ENCODE measurements at places on chromosomes 11 and 22.

DNA sequence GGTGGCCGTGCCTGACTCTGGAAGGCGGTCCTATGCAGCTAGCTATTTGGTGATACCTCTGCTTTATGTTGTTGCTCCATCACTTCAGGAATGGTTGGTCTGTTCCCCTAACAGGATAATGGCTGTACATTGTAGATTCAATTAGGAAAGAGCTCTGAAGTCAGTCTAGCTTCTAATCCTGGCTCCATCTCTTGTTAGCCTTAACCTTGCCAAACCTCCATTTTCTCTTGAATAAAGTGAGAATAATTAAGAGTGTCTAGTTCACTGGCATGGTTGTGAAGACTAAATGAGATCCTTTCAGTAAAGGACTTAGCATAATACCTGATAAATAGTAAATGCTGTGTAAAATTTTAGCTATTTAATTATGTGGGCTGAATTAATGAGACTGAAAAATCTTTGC lies 262.5 kb upstream of the ARHGAP20 start:
- DNase-seq = no peak

GRCh38 chr11:65184146-65184545 lies 2.4 kb downstream of the CAPN1 start:
- DNase-seq = no peak

DNA sequence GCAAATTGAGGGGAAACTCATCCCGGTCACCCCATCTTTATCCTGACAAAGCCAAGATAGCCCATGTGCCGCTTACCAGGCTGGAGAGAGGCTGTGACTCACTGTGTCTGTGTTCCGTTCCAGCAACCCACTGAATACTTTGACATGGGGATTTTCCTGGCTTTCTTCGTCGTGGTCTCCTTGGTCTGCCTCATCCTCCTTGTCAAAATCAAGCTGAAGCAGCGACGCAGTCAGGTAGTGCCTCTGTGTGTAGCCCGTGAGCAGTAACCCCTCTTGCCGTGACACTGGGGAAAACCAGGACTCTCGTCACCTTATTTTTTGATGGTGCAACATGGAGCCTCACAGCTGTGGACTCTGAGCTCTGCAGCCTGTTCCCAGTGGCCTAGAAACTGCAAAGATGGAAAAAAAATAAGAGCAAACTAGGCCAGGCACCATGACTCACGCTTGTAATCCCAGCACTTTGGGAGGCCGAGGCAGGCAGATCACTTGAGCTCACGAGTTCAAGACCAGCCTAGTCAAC lies 16.9 kb downstream of the C22orf31 start:
- no peak for DNase-seq

DNA sequence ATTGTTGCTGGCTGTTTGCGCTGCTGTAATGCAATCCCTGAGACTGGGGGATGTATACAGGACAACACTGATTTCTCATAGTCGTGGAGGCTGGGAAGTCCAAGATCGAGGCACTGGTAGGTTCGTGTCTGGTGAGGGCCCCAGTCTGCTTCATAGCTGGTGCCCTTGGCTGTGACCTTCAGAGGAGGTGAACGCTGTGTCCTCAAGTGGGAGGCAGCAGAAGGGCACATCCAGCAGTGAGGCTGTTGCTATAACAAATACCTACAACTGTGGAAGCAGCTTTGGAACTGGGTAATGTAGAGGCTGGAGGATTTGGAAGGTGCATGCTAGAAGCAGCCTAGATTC lies 21.3 kb downstream of the KRTAP5-5 start:
- DNase-seq = no peak

GRCh38 chr11:5690216-5690615 lies 626 bp downstream of the TRIM22 start:
- DNase-seq = no peak

DNA sequence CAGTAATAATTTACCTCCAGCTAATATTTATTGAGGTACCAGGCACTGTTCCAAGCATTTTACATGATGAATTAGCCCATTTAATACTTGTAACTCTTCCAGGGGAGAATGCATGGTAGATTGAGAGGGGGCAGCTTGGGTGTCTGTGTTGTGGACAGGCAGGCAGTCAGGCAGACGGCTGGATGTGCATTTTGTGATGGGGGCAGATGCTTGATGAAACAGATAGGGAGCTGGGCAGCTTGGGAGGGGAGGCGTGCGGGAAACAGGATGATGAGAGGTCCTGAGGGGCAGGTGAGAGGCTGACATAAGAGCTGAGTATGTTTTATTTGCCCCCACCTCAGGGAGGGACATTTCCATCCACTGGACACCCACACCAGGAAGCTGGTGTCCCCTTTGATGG lies 33.1 kb upstream of the SHISAL1 start:
- no peak for DNase-seq

GRCh38 chr22:19886605-19887255 lies 32.1 kb upstream of the GNB1L start:
- DNase-seq = no peak

DNA sequence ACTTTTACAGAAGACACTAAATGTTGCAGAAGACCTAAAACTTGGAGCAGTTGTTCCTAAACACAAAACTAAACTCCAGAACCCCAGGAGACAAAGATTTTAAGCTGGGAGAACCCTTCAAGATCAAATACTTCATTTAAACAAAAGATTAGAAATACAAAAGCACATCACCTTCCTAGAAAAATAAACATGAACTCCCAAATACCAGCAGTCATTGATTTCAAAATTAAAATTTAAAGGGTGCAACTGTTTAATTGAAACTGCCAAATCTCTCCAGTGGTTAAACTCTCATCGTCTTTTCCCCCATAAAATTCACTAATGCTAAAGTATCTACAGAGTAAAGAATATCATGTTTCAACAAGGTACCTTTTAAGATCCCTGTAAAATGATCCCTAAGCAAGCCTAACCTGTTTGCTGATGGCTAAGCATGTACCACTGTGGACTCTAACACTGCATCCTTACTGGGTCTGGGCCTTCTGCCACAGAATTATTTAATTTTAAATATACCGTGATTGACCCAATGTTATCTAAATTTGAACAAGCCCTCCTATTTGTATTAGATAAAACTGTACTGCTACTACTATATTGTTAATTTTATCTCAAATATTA lies 53.7 kb upstream of the CCDC34 start:
- DNase-seq = no peak

DNA sequence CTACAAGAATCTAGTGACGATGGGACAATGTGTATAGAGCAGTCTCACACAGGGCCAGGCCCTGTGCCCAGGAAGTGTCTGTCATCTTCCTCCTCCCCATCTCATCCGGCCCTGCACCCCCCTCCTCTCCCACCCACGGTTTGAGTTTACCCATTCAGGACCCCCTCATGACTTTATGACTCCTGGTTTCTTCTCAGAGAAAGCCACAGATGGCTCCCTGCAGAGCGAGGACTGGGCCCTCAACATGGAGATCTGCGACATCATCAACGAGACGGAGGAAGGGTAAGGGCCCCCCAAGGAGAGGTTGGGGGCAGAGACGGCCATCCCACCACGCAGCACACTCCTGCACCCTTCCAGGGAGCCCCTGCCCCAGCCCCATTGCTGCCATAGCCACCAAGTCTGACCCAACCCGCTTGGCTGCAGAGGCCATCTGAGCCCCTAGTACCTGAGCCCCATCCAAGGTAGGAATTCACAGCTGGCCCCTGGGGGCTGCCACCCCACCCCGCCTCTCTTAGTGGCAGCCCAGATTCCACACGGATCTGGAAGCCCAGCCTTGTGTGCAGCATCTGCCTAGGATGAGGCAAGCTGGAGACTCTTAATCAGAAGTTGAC lies 18.1 kb downstream of the TOM1 start:
- no peak for DNase-seq

- no peak for DNase-seq
Observed at GRCh38 chr11:134181707-134182106, 42.1 kb downstream of the NCAPD3 start.

DNA sequence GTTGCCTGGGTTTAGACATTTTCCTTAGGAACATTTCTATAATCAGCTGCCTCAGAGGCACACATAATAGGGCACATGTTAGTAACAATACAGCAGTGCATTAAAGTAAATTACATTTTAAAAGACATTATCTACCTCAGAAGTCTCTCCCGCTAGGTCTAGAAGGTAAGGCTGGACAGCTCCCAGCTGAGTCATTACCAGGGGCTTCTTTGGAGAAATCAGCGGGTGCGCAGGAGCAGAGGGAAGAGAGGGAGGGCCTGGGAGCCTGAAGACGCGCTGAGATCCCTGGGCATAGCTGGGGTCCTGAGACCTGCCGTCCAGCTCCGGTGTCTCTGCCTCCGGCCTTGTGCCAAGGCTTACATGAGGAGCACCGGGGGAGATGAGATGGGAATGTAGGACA lies 67.7 kb downstream of the TMPRSS5 start:
- no peak for DNase-seq

GRCh38 chr11:9274499-9275258 lies 9.5 kb upstream of the DENND5A start:
- no peak for DNase-seq

- peak; percentile 92 for DNase-seq
Observed at GRCh38 chr22:19974268-19974861, 32.7 kb upstream of the TXNRD2 start.

DNA sequence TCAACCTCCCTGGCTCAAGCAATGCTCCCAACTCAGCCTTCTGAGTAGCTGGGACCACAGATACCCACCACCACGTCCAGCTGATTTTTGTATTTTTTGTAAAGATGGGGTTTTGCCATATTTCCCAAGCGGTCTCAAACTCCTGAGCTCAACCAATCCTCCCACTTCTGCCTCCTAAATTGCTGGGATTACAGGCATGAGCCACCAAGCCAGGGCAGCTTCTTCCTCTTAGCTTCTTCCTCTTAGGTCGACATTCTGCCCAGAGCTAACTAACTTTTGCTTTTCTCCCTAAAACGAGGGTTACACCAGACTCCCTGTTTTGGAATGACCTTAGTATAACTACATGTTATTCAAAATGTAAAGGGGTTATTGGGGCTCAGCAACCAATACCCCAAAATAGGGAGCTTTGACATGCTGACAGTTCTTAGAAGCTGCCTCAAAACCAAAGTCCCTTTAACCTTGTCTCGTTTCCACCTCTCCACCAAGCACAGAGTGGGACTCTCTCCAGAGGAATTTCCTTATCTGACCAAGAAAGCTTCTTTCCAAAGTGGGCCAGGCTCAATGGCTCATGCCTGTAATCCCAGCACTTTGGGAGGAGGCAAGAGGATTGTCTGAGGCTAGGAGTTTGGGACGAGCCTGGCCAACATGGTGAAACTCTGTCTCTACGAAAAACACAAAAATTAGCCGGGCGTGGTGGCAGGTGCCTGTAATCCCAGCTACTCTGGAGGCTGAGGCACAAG lies 7.0 kb downstream of the HPS5 start:
- no peak for DNase-seq

GRCh38 chr11:113773092-113773415 lies 438 bp downstream of the ZW10 start:
- DNase-seq = peak; percentile 9

DNA sequence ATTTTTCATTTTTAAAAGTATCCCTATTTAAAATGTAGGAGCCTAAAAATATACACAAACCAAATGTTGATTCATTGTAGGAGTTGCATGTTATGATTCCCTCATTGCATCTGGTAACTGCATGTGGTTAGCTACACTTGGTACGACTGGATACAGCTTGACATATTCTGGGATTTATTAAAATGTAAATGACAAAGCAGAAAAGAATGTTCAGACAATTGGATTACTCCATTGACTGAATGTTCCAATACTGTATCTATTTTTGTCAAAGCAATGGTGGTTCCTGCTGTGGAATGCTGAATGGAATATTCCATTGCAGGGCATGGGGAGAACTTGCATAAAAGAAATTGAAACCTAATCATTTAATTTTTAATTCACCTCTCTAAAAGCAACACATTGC lies 30.8 kb downstream of the BLID start:
- no peak for DNase-seq

- no peak for DNase-seq
Observed at GRCh38 chr11:75024764-75025211, 36.1 kb downstream of the NEU3 start.

DNA sequence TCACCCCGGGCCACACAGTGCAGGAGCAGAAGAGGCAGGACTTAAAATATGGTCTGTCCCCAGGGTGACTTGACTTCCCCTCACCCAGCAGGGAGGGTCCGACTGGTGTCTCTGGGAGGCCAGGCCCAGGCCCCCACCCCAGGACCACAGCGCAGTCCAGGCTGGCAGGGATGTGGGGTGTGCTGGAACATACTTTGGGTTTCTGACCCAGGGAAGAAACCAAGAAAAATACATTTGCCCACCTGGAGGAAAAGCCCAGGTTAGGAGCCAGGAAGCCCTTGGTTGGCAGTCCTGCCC lies 5.2 kb downstream of the C1QTNF6 start:
- DNase-seq = no peak

DNA sequence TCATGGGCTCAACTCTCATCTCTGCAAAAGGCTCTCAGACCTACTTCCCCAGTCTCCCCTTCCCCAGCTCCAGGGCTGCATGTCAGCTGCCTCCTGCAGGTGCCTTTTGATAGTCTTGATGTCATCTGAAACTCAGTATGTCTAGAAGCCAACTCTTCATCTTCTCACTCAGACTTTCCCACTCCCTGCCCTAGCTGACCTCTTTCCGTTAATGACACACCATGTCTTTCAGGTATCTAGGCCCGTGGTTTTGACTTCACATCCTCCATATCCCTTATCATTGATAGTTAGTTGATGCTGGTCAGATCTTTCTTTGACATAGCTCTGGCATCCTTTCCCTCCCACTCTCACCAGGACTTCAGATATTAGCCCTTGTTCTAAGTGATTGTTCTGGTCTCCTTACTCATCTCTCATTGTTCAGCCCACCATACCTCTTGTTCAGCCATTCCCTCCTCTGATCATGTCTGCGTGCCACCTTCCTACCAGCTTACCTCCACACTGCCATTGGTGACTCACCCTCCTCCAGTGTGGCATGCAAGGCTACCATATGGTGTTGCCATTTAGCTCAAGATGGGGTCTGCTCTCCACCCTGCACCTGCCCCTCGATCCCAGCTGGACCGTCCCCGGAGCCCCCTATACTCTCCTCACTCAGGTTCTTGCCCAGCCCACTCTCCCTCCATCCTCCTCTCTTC lies 18.4 kb downstream of the TTC12 start:
- DNase-seq = no peak

- no peak for DNase-seq
Observed at GRCh38 chr11:35717520-35717919, 54.9 kb downstream of the TRIM44 start.

Data from SK-MEL-5 (cell line).